ENCODE measurements at places on chromosomes 4 and X. TPM values are rescaled to one million over a fixed set of nuclear protein-coding genes. Genes with fewer than 3 reads are reported as not detected.

Gene ASMT
- not detected for total RNA-seq

Gene LUZP4
- total RNA-seq, result 0.16 TPM

Gene IL13RA1
- 10.7 TPM for total RNA-seq

Gene DCAF12L2
- total RNA-seq, result not detected

Gene MAOA
- 1.9 TPM for total RNA-seq

Gene PRAF2
- total RNA-seq, result 2.8 TPM

Gene HHIP
- total RNA-seq, result not detected

Gene AFP
- total RNA-seq, result 2.9 TPM

Gene SPP1
- total RNA-seq, result 0.64 TPM

Gene ADAMTS3
- total RNA-seq, result 18.0 TPM

Gene NONO
- total RNA-seq, result 475 TPM

Gene KCNIP4
- total RNA-seq, result not detected

Gene DSPP
- not detected for total RNA-seq

Gene PPARGC1A
- total RNA-seq, result not detected

Gene VEGFC
- not detected for total RNA-seq

Gene ADAM29
- not detected for total RNA-seq

Gene CTAG1B
- total RNA-seq, result not detected

Gene CXorf65
- 1.8 TPM for total RNA-seq

Gene MAGEA10
- not detected for total RNA-seq

Gene IL3RA
- not detected for total RNA-seq

All from K562 (cell line).